ENCODE measurements at places on chromosomes 6 and 20.

GRCh38 chr6:43011207-43011606 lies 2.5 kb downstream of the MEA1 start:
- no peak for DNase-seq

GRCh38 chr6:55100686-55101085 lies 73.6 kb upstream of the HCRTR2 start:
- DNase-seq: no peak

GRCh38 chr6:160963651-160964050 lies 27.9 kb upstream of the MAP3K4 start:
- no peak for DNase-seq

- no peak for DNase-seq
These were observed 265.5 kb downstream of the PTPRT start for GRCh38 chr20:42924215-42924614.

DNA sequence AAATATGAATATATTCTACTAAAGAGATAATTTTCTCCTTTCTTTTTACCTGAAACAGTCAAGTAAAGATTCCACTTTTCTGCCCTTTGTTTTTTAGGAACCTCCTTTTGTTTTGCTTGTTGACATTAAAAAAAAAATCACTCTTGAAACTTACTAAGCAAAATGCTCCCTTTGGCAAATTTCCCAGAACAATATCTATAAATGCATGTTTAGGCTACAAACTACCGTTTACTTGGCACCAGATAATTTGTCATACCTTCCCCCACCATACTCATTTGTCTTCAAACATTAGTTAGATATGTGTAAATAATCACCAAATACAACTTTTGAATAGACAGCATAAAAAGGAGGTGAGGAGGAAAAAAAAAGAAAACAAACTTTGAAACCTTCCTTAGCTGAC lies 604.7 kb downstream of the RFPL4B start:
- DNase-seq: no peak

DNA sequence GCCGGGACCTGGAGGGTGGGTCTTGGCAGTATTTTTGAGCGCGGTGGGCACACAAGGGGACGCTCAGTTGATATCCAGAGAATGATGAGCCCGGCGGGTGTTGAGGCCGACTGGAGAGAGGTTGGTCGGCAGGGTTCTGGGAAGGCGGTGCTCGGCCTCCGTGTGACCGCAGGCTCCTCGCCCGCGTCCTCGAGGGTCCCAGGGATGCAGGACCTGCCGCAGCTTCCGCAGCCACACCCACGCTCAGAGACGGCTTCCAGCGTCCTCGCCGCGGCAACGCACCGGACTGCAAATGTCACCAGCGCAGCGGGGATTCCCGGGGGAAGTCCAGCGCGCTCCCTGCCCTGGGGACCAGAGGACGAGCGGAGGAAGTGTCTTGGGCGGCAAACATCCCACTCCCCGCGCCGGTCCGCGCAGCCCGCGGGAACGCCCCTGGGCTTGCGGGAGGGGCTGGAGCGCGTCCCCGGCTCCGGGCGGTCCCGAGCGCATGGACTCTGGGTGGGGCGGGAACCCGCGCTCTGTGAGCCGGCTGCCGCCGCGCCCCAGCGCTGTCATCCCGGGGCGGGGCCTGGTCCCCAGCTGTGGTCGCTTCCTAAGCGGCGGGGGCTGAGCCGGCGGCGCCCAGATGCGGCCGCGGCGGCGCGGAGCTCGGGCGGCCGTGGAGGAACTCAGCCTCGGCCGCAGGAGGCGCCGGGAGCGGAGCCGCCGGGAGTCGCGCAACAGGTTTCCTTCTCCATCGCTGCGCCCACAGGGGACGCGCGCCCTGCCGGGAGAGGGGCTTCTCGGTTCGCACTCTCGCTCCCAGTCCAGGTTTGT lies at the start of gene STX11:
Gene STX11 (plus strand): TSS at position 624 of the 816 bp plus-strand sequence. CDS start 36,111 bp downstream, outside the sequence.
- DNase-seq: peak; percentile 74

- DNase-seq: no peak
These were observed 19.7 kb downstream of the ETV7 start for GRCh38 chr6:36367743-36368142.

- no peak for DNase-seq
These were observed 4.1 kb downstream of the PAQR8 start for GRCh38 chr6:52365866-52366540.

DNA sequence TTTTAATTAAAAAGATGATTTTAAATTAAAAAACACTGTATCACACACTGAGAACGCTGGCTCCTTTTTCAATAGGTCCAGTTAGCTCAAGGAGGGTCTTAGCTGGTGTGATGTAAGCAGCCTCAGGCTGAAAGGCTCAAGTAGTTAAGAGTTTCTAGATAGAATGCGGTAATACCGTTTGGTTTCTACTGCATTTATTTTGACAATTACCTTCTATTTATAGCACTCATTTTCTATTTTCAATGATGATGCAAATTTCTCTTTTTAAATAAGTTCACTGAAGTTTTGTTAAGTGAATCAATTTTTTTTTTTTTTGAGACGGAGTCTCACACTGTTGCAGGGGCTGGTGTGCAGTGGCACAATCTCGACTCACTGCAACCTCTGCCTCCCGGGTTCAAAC lies 87.1 kb downstream of the PREX1 start:
- DNase-seq: no peak

DNA sequence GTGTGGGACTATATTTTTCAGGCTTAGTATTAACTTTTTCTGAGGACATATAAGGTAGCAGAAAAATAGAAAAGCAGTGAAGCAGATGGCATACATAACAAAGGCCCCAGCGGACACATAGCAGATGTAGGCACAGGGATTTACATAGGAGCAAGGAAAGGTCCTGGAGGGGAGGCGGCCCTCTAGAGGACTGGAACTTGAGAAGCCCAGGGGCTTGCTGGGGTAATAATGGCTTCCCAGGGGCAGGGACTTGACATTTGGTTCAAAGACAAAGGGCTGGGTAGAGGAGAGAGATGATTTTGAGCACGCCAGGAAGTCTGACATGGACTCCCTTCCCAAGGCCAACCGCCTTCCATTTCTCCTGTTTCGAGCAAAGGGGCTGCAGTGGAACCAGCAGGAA lies 31.7 kb upstream of the OSTM1 start:
- DNase-seq: no peak

DNA sequence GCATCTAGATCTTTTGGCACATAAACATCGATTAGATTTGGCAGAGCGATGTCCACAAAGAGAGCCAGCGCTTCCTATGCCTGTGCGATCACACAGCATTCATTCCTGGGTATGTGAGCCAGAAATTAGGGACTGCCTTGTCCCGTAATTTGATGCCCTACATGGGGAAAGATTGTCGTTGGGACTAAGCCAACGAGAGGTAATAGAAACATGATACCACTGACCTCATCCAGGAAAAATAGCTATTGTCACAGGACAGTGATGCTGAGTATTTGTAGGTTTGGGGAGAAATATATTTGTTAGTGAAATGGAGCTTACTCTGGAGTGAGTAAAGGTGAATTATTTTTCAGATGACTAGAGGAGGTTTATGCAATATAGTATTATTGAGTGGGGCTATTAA lies 154.0 kb downstream of the TSHZ2 start:
- DNase-seq: no peak

DNA sequence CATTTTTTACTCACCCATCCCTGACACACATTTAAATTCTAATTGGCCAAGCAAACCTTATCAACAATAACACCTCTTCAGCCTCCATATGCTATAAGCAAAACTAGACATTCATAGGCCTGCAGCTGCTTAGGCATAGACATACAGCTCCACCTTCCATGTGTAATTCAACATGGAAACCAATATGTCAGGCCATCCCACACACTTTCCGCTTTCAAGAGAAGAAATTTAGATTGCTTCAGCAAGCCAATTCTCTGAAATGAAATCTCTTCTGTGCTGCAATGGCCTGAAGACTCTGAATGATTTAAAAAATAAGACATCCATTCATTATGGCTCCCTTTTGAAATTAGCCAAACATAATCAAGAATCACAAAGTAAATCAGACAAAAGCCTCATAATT lies 4.5 kb upstream of the RAB22A start:
- DNase-seq: no peak

GRCh38 chr20:63794614-63795013 lies 36.5 kb downstream of the ZBTB46 start:
- no peak for DNase-seq

- no peak for DNase-seq
These were observed 215.2 kb upstream of the ARID1B start for GRCh38 chr6:156562019-156562418.

DNA sequence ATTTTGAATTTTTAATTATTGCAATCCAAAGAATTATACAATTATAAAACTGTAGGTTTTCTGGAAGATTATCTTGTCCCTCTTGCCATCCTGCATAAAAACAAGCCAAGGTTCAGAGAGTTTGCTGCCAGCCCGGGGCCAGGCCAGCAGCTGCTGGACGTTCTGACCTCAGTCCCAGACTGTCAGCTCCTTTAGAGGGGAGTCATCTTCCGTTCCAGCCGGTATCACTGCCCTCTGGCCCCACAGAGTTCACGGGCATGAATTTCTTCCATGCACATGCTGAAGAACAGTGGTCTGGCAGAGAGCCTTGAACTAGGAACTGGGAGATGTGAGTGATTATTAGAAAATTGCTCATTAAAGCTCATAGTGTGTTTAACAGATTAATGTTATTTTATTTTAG lies 130.4 kb upstream of the QKI start:
- DNase-seq: no peak

GRCh38 chr6:28543651-28544610 lies 18.2 kb downstream of the GPX5 start:
- no peak for DNase-seq

DNA sequence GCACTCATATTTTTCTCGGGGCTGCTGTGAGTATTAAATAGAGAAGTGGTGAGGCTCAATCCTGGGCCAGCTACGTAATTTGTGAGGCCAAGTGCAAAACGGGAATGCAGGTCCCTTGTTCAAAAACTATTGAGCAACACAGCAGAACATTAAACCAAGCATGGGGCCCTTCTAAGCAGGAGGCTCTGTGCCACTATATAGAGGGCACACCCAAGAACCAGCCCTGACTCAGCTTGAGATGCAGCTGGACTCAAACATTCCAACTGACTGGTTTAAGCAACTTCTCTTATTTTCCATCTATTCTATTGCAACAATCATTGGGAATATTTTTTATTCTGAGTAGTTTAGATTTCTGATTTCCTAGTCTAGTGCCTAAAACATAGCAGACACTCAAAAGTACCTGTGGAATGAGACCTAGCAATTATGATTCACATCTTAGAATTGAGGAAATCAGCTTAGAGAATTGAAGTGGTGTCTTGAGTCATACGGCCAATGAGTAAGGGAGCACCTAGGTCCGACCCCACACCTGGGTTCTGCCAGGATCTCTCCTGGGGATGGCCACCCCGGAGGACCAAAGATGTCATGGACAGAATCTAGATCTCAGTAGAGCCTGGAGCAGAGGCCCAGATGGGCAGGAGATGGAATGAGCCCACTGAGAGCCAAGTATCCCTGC lies 1.3 kb downstream of the SIRPB2 start:
- DNase-seq: no peak

DNA sequence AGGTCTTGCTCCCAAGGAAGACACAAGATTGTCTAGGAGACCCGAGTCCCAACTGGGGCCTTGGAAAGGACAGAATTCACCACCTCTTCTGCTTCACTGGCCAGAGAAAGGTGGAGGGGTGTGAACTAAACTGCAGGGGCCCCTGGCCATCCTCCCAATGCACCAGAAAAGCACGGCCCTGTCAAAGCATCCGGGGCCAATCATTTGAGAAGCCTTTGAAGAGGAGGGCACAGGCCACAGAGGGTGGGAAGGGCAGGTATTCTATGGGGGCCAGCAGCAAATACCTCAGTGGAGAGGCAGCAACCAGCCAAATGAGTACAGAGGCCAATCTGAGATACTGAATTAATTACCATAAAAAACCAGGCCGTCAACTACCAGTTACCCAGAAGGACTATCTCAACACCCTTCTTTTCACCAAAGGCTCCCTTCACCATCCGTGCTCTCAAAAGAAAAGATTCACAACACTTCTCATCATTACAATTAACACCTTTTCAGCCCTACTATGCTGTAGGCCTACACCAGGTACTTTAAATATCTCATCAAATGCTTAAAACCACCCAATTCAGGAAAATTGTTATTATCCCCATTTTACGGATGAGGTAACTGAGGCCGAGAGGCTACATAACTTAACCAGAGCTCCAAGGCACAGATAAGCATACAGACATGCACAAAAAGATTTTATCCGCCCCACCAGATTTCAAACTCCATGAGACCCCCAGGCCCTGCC lies 50.7 kb downstream of the TRERF1 start:
- no peak for DNase-seq

- no peak for DNase-seq
These were observed 1.2 kb downstream of the ARFGAP1 start for GRCh38 chr20:63273635-63274380.

GRCh38 chr6:43328528-43328927 lies 19.9 kb upstream of the CRIP3 start:
- no peak for DNase-seq

- no peak for DNase-seq
These were observed 37.3 kb downstream of the HDDC2 start for GRCh38 chr6:125264476-125264875.

DNA sequence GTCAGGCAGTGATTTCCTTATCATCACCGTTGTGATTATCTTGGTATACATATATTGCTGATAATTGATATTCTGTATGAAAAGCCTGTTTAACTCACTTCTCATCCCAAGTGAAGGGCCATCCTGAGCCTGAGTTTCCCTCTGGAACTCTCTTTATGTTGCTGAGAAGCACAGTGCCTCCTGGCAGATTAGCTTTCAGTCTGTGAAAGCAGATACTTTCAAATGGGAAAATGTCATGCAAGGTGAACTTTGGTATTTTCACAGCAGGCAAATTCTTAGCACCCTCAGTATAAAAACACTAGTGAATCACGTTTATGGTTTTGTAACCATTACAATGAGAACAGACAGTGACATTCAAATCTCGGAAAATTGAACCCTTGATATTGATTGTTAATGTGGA lies 151.6 kb downstream of the PRIM2 start:
- DNase-seq: no peak

DNA sequence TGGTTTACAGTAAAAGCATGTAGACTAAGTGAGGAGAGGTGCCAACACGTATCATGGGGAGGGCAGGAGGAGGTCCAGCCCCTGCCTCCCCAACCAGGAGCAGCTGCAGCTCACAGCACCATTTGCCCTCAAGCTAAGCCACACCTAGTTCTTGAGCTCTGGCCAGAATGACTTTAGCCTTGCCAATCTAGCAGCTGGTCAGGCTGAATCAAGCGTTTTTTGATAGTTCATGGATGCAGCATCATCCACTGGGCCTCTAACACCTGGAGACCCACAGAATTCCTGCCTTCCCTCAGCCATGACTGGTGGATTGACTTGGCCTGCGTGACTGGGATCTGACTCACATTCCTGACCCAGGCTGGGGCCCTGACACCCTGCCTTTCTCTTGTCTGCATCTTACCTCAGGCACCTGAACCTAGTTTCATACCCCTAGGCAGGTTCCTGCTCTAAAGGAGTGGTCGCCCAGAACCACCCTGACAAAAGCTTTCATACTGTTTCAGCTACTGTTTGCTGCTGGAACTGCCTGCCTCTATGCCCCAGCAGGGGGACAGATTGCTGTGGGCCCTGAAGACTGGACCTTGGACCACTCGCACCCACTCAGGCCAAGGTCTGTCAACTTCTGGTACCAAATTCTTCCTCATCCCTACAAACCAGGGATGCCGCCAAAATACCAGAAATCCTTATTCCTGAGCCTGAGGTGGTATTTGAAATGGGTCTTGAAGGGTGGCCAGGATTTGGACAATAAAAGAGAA lies 122.3 kb downstream of the QRSL1 start:
- DNase-seq: no peak

GRCh38 chr6:34052918-34053608 lies 92.8 kb downstream of the GRM4 start:
- no peak for DNase-seq

All from activated naive CD4-positive, alpha-beta T cell (primary cell).